ENCODE measurements at places on chromosomes 4 and X.

GRCh38 chrX:153598541-153599191, at the start of gene CCNQ:
TSS of gene CCNQ (minus strand) at chrX:153599139. CDS start at chrX:153599073, 66 bp downstream.
- no peak for DNase-seq

GRCh38 chr4:56038487-56039162, 89.9 kb downstream of the CEP135 start:
- no peak for DNase-seq

- DNase-seq: no peak
These were observed 269.9 kb downstream of the OPHN1 start for GRCh38 chrX:68163441-68163840.

GRCh38 chr4:72109959-72110497, 78.2 kb downstream of the NPFFR2 start:
- DNase-seq: no peak

DNA sequence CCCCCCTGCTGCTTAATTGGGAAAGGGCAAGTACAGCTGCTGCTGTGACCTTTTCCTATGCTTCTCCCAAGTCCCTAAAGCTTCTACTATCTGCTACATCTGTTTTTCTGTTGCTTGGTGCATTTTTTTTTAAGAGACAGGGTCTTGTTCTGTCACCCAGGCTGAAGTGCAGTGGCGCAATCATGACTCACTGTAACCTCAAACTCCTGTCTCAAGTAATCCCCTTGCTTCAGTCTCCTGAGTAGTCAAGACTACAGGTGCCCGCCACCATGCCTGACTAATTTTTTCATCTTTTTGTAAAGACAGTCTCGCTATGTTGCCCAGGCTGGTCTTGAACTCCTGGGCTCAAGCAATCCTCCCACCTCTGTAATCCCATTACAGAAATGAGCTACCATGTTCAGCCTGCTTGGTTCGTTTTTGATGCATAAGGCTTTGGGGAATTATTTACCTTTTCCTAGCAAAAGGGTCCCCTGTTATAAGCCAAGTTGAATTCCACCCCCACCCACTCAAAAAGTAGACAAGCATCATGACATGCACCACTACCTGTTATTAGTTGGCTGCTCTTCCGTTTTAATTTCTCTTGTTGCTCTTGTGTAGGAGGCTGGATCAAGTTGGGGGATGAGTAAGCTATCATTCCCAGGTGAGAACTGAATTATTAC, 39.6 kb downstream of the DGKK start:
- no peak for DNase-seq

DNA sequence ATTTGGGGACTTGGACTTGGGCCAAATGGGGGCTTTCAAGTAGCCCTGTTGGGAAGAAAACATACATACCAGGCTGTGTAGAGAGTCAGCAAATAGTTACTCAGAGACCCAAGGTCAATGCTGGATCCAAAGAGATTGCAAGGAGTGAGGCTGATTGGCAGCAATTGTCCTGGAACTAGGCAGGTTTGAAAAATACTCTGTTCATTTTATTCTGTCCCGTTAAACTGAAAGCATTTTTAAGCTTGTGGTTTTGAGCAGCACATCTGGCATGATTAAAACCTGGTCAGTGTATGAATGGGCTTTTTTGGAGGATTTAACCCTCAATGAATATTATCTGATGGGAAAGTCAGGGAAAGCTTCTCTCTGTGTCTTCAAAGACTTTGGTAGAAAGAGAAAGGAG, 294.3 kb upstream of the BOD1L1 start:
- DNase-seq: no peak

- DNase-seq: no peak
These were observed 69.1 kb downstream of the FBXL5 start for GRCh38 chr4:15586066-15586465.

GRCh38 chrX:48695925-48696300, 621 bp upstream of the SUV39H1 start:
- no peak for DNase-seq

DNA sequence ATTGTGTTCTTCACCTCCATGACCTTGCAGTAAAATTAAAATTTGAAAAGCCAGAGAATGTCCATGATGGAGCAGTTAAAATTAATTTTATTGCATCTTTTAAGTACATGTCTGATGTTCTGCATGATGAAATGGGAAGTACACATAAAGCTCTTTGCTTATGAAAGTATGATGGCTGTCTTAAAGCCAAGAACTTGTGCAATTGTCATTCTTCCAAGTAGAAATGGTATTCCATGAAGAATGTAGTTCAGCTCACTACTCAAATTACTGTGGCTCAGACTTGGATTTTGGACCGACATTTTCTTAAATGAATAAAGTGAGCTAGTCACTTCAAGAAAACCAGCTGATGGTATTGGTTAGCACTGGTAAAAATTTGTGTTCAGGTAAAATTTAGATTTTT, 161.7 kb upstream of the CXCL13 start:
- no peak for DNase-seq

GRCh38 chrX:71536285-71536684, 3.4 kb downstream of the OGT start:
- DNase-seq: no peak

GRCh38 chrX:40155589-40156469, 58.1 kb upstream of the BCOR start:
- DNase-seq: no peak

GRCh38 chr4:26288355-26288909, 32.4 kb upstream of the RBPJ start:
- DNase-seq: no peak

DNA sequence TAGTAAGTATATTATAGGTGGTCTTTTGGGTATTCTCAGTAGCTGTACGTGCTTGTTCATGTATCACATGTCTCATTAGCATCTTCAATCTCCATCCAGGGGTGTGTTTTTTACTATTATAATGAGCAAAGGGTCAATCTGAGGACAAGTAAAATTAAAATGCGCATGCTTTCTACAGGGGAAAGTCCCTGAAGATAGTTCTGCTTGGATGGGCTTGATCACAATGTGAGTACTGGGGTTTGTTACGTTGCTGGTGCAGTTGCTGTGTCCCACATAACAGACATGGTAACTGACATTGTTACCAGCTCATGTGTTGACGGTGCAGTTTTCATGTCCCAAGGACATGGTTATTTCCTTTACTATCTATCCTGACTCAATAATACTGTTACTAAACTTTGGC, 65.9 kb downstream of the UCHL1 start:
- no peak for DNase-seq

DNA sequence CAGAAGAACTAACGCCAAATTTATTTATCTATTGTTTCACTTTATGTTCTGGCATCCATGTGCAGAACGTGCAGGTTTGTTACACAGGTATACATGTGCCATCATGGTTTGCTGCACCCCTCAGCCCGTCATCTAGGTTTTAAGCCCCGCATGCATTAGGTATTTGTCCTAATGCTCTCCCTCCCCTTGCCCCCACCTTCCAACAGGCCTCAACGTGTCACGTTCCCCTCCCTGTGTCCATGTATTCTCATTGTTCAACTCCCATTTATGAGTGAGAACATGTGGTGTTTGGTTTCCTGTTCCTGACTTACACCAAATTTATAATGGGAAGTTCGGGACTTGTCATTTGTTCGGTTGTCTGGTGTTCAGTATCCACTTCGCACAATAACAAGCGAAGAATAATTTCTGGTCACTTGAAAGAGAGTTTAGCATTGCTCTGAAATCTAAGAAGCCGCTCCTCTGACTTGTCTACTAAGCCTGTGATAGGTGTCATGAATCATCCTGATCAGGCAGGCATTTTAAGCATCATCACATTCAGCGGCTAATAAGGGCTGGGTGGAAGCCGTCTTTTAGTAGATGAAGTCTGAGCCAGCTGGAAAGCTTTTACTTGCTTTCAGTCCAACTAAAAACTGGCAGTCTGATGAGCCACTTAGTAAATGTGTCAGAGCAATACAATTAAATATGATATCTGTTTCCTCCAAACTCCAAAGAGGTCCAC, 1065.7 kb upstream of the PABPC4L start:
- DNase-seq: no peak

DNA sequence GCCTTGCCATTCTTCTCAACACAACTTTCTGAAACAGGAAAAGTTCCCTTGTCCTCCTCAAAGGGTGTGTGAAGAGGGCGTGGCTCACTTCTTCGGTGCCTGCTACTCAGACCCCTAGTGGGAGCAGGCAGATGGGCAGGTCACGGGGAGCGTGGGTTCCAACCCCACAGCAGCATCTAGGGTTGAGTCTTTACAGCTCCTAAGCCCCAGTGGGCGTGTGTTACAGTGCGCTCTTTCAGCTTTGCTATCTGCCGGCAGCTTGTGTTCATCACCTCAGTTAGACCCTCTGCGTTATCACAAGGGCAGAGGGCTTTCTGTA, 57.5 kb upstream of the KLF3 start:
- no peak for DNase-seq

- DNase-seq: no peak
These were observed 354.1 kb downstream of the GPM6A start for GRCh38 chr4:175457956-175458355.
